Right ventricle myocardium superior (tissue), 1 donor: ENCODE measurements at places on chromosomes 6 and 20. TPM values are rescaled to one million over a fixed set of nuclear protein-coding genes. Genes with fewer than 3 reads are reported as not detected.

DNA sequence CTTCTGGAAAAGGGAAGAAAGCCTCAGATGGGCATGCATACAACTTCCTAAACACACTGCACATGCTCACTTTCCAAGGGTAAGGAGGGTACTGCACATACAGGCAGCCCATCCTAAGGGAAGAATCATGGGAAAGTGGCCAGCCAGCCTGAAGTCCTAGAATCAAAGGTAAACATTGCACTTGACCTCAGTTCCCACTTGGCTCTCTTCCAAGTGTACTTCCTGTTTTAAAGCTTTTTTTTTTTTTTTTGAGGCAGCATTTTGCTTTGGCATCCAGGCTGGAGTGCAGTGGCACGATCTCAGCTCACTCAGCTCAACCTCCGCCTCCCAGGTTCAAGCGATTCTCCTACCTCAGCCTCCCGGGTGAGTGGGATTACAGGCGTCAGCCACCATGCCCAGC is 225.3 kb upstream of the EPHA7 start:
- DNase-seq: no peak

Gene XKR7
- not detected for total RNA-seq

Gene EYS
- total RNA-seq: not detected

Gene SIRPG
- not detected for total RNA-seq

Gene SFTA2
- not detected for total RNA-seq
